IMR-90 (cell line): ENCODE measurements at places on chromosomes 7 and 10.

DNA sequence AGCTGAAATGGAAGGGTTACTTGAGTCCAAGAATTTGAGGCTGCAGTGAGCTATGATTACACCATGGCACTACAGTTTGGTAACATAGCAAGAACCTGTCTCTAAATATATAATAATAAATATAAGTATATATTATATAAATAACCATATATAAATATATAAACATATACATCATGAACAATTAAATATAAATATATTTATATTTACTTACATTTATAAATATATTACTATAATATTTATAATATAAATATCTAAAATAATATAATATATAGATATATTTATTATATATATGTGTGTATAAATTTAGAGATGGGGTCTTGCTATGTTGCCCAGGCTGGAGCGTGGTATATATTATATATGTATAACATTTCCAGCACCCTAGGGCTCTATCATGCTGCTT lies 42.4 kb upstream of the LYZL1 start:
- DNase-seq = no peak

GRCh38 chr7:137196648-137197047 lies 146.9 kb downstream of the PTN start:
- no peak for DNase-seq

GRCh38 chr7:42233171-42233570 lies 3.8 kb downstream of the GLI3 start:
- peak; percentile 38 for DNase-seq

DNA sequence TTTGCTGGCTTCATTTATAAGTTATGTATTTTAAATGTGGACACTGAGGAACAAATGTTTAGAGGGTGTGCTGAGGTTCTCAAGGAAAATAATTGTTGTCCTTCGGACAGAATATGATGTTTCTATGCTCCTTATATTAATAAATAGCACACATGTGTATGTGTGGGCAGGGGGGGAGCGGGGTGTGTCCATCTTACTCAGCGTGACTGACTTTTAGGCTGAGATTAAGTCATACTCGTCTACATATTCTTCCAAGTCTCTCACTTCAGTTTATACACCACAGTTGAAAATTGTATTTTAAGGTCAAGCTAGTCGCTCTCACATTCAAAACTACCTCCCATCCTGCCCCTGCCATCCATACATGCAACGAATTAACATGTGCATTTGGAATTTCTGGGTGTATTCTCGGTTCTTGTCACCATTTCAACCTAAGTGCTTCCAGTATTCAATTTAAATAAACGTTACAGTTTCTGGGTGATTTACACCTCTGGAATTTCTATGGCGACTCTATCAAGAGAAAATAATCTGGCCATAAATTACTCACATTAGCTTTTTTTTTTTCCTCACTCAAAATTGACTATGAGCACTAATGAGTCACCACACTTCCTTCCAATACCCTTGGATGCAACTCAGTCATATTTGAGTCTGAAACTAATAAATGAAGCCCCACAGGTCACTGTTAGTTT lies 3.3 kb downstream of the PCDH15 start:
- peak; percentile 4 for DNase-seq

GRCh38 chr10:129501652-129502436 lies 34.8 kb downstream of the MGMT start:
- DNase-seq = no peak

DNA sequence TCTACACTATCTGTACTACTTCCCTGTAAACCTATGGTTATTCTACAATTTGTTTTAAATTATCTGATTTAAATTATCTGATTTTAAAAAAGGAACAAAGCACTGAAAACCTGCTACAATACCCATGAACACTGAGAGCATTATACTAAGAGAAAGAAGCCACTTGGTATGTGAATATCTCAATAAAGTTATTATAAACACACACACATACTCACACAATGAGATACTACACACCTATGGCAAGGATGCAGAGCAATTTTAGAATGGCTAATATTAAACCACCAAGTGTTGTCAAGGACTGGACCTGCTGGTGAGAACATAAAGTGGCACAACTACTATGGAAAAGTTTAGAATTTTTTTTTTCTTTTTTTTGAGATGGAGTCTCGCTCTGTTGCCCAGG lies 82.7 kb downstream of the IGF2BP3 start:
- DNase-seq = no peak

GRCh38 chr7:141702047-141702567 lies at the start of gene DENND11:
Gene DENND11, minus strand, starts transcription at chr7:141702166. Its CDS starts 13 bp downstream, at chr7:141702153.
- DNase-seq = peak; percentile 11

- DNase-seq = no peak
Observed at GRCh38 chr10:1425879-1426278, 311.4 kb downstream of the ADARB2 start.

DNA sequence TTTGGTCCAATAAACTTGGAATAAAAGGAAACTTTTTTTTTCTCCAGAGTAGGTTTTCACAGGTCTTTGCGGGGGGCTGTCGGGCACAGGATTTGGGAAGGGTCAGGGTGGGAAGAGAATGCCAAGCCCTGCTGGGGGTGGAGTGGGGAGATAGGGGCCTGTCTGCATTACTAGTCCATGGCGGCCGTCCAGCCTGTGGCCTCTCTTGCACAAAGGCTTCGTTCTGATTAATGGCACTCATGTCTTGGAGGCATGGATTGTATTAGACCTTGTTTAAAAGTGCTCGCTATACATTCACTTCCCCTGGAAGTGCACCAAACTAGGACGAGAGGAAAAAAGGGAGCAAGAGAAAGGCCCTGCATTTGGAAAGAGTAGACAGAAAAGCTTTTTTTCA lies 37.2 kb downstream of the LRMDA start:
- DNase-seq = no peak

DNA sequence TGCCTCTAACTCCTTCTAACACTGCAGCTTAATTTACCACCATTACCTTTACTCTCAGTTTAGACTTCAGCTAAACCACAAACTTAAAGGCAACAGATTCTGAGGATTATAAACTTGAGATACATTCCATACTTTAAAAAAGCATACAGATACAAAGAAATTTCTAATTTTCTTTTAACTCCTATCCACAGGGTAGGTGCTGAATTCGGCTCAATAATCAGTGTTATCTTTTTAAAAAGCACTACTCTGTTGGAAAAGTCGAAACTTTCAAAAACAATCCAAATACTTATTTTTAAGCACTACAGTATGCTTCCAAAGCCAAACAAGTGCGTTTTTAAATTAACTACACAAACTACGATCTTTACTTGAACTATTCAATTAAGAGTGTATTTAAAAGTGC lies 1.0 kb downstream of the SMNDC1 start:
- no peak for DNase-seq

DNA sequence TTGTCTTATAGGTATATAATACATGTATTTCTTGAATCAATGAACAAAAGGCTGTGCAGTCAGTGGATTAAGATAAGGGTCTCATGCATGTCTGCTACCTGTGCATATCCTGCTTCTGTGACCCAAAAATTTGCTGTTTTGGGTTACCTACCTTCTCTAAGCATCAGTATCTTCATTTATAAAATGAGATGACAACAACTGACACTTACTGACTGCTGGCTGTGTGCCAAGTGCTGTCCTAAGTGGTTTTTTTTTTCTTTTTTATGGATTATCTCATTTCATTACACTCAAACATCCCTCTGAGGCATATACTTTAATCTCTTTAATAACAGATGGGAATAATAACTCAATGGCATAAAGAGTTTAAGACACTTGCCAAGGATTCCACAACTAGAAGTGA lies 2.1 kb downstream of the PDK4 start:
- no peak for DNase-seq

GRCh38 chr7:4964506-4964905 lies 5.5 kb upstream of the MMD2 start:
- no peak for DNase-seq

- DNase-seq = no peak
Observed at GRCh38 chr7:36994456-36995112, 270.3 kb upstream of the AOAH start.

GRCh38 chr7:99326408-99326782 lies 697 bp downstream of the ARPC1A start:
- DNase-seq = no peak

- DNase-seq = peak; percentile 59
Observed at GRCh38 chr7:2032030-2032875, 200.5 kb downstream of the MAD1L1 start.

- no peak for DNase-seq
Observed at GRCh38 chr7:135164357-135165061, 6.0 kb downstream of the CYREN start.

- peak; percentile 73 for DNase-seq
Observed at GRCh38 chr7:130141161-130141883, 63.9 kb downstream of the TMEM209 start.

- peak; percentile 46 for DNase-seq
Observed at GRCh38 chr7:17144322-17144721, 154.1 kb upstream of the AHR start.

- DNase-seq = no peak
Observed at GRCh38 chr7:36600314-36600682, 124.0 kb downstream of the AOAH start.

GRCh38 chr10:11373717-11374171 lies 237.7 kb downstream of the USP6NL start:
- no peak for DNase-seq

DNA sequence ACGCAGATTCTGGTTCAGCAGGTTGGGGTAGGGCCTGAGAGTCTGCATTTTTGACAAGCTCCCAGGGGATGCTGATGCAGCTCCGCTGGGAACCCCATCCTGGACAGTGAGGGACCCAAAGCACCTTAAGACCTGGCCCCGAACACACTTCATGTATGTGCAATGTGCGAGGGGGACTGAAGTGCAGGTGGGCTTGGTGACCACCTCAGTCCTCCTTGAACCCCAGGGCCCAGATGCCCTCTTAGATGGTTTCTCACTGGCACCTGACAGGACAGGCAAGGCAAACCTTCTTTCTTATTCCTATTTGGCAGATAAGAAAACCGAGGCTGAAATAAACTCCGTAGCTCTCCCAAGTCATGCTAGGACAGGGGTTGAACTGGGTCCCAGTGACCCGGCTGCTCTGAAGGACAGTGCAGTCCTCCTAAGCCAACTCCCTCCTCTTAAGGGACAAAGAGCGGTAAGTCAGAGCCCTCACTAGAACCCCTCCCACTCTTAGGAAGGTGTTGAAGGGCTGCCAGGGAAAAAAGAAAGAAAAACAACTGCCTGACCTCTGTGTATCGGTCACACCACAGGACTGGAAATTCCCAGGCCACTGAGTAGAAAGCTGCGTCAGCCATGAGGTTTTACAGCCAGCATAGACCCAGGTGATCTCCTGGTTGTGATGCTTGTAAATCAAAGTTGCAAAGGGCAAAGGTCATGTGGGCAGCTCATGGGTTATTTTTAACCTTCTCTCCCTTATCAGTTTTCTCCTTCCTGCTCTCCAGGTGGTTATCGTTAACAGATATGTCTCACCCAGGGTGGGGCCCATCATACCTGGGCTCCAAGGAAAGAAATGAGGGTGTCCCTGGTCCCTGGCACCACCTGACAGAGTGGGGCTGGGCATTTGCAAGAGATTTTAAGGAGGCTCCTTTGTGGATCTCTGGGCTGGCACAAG lies 90.9 kb upstream of the SMNDC1 start:
- peak; percentile 99 for DNase-seq

DNA sequence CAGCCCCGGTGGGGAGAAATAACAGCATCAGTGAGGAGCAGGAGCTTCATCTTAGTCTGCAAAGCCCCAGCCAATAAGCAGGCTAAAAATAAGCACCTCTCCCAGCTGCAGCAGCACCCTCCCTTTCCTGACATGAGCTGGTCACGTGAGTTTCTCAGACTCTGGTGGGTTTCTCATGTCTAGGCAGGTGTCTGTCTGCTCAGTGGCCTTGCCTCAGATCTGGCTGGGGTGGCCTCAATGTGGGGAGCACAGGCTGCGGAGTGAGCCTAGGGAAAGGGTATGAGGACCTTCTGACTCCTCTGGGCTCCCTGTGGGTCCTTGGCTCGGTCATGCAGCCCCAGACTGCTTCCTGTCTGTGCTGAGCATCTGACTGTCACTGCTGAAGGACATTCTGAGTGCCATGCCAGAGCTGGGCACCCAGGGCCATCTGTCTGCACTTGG lies 81.6 kb upstream of the LRRC4 start:
- DNase-seq = no peak
